ENCODE measurements at places on chromosomes 4 and X. TPM values are rescaled to one million over a fixed set of nuclear protein-coding genes. Genes with fewer than 3 reads are reported as not detected.

- H3K27ac ChIP-seq, result no peak overlapping the region
- no peaks in the 10 kb centered on the region for H3K4me1 ChIP-seq
- peak; percentile 28 for DNase-seq
- H3K4me3 ChIP-seq, result no peak overlapping the region
- H3K36me3 ChIP-seq, result no peaks in the 10 kb centered on the region
Observed at GRCh38 chrX:40273356-40274050, 175.7 kb upstream of the BCOR start.

DNA sequence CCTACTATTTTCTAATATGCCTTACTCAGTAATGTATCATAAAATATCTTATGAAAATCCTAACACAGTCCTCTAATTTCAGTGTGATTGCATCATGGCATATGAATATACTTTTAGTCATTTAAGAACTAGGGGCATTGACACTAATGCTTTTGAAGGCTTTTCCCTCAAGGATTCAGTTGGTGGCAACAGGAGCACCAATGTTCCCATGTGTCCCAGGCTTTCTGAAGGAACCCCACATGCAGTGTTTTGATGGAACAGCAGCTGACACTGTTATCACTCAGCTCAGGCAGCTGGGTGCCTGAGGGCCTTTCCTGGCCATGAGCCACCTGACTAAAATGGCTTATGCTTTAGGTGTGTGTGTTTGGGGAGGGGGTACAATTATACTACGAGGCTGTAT lies 348.3 kb downstream of the ARHGAP24 start:
- H3K36me3 ChIP-seq, result no peaks in the 10 kb centered on the region
- H3K27ac ChIP-seq, result peak overlapping the region; percentile 3
- peak; percentile 9 for DNase-seq
- H3K27me3 ChIP-seq, result no peaks in the 10 kb centered on the region

GRCh38 chrX:38923451-38923969 lies 122.3 kb downstream of the MID1IP1 start:
- no peak overlapping the region for H3K4me3 ChIP-seq
- H3K27ac ChIP-seq, result no peak overlapping the region
- no peak for DNase-seq
- H3K27me3 ChIP-seq, result no peaks in the 10 kb centered on the region
- H3K36me3 ChIP-seq, result no peaks in the 10 kb centered on the region

GRCh38 chr4:38667085-38667893 lies 3.3 kb downstream of the KLF3 start:
- peak; percentile 99 for DNase-seq
- H3K36me3 ChIP-seq, result no peaks in the 10 kb centered on the region
- H3K27ac ChIP-seq, result peak overlapping the region; percentile 90
- H3K27me3 ChIP-seq, result no peaks in the 10 kb centered on the region
- peak overlapping the region; percentile 76 for H3K4me3 ChIP-seq
- peaks cover 13% of the 10 kb centered on the region for H3K4me1 ChIP-seq

GRCh38 chrX:18354369-18355223 lies at the start of gene SCML2:
Gene SCML2 (minus strand): TSS chrX:18354688. CDS start chrX:18334071, 20,617 bp downstream.
- peak within 1 kb of the TSS; percentile 9 for H3K27ac ChIP-seq
- H3K27me3 ChIP-seq, result no peaks in the 10 kb centered on the region
- peak; percentile 46 for DNase-seq
- peak within 1 kb of the TSS; percentile 49 for H3K4me3 ChIP-seq

- no peaks in the 10 kb centered on the region for H3K36me3 ChIP-seq
- no peak overlapping the region for H3K4me3 ChIP-seq
- H3K4me1 ChIP-seq, result no peaks in the 10 kb centered on the region
- no peak overlapping the region for H3K27ac ChIP-seq
- no peak for DNase-seq
Observed at GRCh38 chr4:170497112-170497511, 407.4 kb upstream of the AADAT start.

GRCh38 chrX:13081395-13082205 lies 37.2 kb upstream of the FAM9C start:
- no peaks in the 10 kb centered on the region for H3K27me3 ChIP-seq
- H3K27ac ChIP-seq, result no peak overlapping the region
- peak; percentile 50 for DNase-seq
- H3K36me3 ChIP-seq, result no peaks in the 10 kb centered on the region

DNA sequence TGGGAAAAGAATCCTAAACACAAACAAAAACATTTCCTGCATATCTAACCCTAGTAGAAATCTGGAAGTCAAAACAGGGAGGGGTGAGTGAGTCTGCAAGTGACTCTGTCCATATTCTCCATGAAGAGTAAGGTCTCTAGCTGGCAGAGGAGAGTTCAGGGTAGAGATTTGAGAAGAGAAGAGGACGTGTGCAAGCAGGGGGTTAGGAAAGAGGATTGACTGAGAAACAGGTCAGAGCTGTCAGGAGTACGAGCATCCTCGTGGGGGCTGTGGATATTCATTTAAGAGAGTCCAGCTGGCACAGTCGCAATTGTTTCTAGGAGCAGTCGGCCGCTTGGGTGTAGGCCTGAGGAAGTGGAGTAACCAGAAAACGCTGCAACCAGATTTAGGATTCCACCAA lies 27.9 kb downstream of the PROM1 start:
- no peak overlapping the region for H3K4me3 ChIP-seq
- H3K27ac ChIP-seq, result no peak overlapping the region
- DNase-seq, result no peak
- H3K27me3 ChIP-seq, result peaks cover 5% of the 10 kb centered on the region
- H3K36me3 ChIP-seq, result no peaks in the 10 kb centered on the region
- H3K4me1 ChIP-seq, result no peaks in the 10 kb centered on the region

GRCh38 chr4:1511441-1512041 lies 105.3 kb upstream of the NKX1-1 start:
- H3K36me3 ChIP-seq, result no peaks in the 10 kb centered on the region
- no peak overlapping the region for H3K27ac ChIP-seq
- H3K4me1 ChIP-seq, result no peaks in the 10 kb centered on the region
- peak; percentile 3 for DNase-seq
- H3K4me3 ChIP-seq, result no peak overlapping the region
- peaks cover 2% of the 10 kb centered on the region for H3K27me3 ChIP-seq

- H3K27ac ChIP-seq, result no peak overlapping the region
- H3K36me3 ChIP-seq, result peaks cover 4% of the 10 kb centered on the region
Observed at GRCh38 chr4:7824218-7824617, 115.4 kb downstream of the AFAP1 start.

GRCh38 chr4:89759426-89759825 lies 77.5 kb downstream of the SNCA start:
- DNase-seq, result no peak
- no peaks in the 10 kb centered on the region for H3K36me3 ChIP-seq
- H3K27me3 ChIP-seq, result no peaks in the 10 kb centered on the region
- no peak overlapping the region for H3K4me3 ChIP-seq
- no peak overlapping the region for H3K27ac ChIP-seq

DNA sequence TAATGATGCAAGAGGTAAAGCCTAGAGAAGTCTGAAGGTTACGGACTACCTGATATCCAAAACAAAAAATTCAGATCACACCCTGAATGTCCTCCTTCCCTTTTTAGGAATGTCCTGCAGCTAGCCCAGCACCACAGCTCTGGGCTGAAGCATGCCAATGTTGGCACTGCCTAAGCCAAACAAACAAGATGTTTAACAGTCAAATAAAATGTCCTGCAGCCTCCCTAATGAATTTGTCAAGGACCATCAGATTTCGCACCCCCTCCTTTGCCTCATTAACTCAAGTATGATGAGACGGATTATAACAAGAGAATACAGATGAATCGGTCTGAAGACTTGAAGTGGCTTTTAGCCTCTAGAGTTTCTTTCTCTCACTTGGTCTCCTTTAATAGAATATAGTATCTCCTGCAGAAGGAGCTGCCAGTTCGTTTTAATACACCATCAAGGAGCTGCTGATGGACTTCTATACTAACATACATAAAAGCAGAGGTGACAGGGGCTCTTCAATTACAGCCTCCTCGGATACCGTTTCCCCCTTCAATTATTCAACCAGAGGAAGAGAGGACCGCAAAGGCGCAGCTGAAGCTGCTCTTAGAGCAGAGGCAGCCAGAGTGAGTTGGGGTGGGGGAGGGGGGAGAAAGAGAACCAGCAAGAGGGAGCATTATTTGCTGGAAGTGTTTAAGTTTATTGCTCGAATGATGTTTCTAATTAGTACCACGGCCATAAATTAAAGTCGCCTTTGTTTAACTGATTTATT lies 3.0 kb upstream of the MAB21L2 start:
- H3K36me3 ChIP-seq, result no peaks in the 10 kb centered on the region
- H3K4me1 ChIP-seq, result no peaks in the 10 kb centered on the region
- no peak overlapping the region for H3K27ac ChIP-seq
- peak; percentile 66 for DNase-seq
- H3K4me3 ChIP-seq, result peak overlapping the region; percentile 45
- H3K27me3 ChIP-seq, result no peaks in the 10 kb centered on the region

DNA sequence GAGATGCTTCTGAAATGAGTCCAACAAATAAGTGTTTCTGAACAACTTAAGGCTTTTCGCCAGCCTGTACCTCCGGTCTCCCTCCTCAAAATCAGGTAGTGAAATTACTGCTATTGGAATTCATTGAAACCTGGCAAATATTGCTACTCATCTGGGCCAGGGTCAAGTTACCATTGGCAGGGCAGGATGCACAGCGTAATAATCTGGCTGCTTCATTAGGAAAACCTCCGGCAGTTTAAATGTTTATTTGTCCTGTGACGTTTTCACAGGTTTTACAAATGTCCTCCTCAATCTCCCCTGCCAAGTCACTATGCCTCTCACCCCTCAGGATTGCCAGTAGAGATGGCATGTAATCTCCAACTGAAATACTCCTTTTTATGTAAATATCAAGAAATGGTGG lies 92.6 kb upstream of the KDR start:
- H3K27ac ChIP-seq, result no peak overlapping the region
- no peaks in the 10 kb centered on the region for H3K4me1 ChIP-seq
- H3K27me3 ChIP-seq, result no peaks in the 10 kb centered on the region
- no peaks in the 10 kb centered on the region for H3K36me3 ChIP-seq

Gene AFF2
- under 0.01 TPM for total RNA-seq

Gene SMC1A
- 9.6 TPM for total RNA-seq

Gene CORIN
- under 0.01 TPM for total RNA-seq

Gene MID2
- 17.2 TPM for total RNA-seq

Gene HDX
- total RNA-seq, result 3.1 TPM

Gene MXRA5
- total RNA-seq, result 40.3 TPM

Gene CCNI
- 117 TPM for total RNA-seq

Gene BGN
- 10.1 TPM for total RNA-seq

Gene GPC3
- 45.5 TPM for total RNA-seq

Gene XAGE1A
- not detected for total RNA-seq
